ENCODE measurements at places on chromosomes 13 and 19.

- no peak for DNase-seq
Measured at GRCh38 chr19:57359300-57359699, 4.1 kb upstream of the TRAPPC2B start.

- no peak for DNase-seq
Measured at GRCh38 chr19:17061205-17061604, 14.0 kb downstream of the HAUS8 start.

DNA sequence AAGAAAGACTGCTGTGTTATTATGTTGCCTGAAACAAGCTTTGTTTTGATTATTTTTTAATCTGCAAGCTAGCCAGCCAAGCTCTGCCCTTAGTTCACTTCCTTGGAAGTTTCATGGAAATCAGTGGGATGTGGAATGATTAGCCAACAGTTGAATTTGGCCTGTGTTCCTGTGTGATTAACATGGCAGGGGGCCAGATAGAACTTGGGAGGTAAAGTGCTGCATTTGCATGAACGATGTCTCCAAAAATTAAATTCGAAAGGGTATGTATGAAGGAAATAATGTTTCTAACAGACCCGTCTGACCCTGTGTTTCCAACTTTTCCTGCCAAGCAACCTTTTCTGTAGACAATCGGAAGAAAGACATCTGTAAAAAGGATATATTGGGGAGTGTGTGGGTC, 32.2 kb downstream of the UFM1 start:
- no peak for DNase-seq

DNA sequence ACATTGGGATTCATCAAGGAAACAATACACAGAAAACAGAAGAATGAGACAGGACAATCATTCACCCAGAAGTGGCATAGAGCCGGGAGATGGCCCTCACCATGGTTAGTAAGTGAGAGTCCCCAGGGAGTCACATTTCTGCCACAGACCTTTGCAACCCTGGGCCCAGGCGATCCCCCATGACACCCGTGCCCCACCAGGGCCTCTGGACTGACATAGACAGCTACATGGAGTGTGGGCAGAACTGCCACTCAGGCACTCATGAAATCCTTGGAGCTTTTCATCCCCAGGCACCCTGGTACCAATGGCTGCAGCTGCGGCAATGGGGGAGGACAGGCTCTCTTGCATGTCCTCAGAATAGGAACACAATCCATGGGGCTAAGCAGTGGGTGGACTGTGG, 174.5 kb upstream of the TRPC4 start:
- no peak for DNase-seq

- no peak for DNase-seq
Measured at GRCh38 chr19:28530406-28531035, 682.4 kb downstream of the UQCRFS1 start.

DNA sequence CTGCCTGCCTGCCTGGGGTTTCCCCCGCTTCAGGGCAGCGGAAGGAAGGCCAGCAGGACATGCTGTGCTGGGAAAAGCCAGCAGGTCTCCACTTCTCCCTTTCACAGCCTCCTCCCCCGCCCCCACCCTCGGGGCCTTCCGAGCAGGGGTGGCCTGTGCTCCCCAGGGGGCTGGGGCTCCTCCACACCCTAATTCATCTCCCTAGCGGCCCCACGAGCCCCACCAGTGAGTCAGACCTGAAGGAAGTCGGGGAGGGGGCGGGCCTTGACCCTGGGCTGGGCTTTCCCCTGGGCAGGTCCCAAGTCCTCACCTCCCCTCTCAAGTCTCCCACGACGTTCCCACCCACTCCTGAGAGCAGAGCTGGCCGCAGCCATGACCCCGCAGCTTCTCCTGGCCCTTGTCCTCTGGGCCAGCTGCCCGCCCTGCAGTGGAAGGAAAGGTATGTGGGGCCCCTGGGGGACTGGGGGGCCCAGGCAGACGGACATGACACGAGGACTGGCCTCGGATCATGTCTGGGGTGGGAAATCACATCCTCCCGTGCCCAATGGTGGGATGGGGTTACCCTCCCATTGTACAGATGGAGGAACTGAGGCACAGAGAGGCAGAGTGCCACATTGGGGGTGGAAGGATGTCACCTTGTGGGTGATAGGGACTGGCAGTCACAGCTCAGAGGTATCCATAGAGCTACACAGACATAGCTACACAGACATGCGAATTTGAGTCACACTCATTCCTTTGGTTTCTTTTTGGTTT, at the start of gene EBI3:
Gene EBI3, plus strand, starts transcription at position 345 of the 753 bp plus-strand sequence. Its CDS starts 28 bp downstream, at position 373.
- peak; percentile 70 for DNase-seq

- DNase-seq: no peak
Measured at GRCh38 chr13:76363682-76364289, 522.4 kb downstream of the KCTD12 start.

DNA sequence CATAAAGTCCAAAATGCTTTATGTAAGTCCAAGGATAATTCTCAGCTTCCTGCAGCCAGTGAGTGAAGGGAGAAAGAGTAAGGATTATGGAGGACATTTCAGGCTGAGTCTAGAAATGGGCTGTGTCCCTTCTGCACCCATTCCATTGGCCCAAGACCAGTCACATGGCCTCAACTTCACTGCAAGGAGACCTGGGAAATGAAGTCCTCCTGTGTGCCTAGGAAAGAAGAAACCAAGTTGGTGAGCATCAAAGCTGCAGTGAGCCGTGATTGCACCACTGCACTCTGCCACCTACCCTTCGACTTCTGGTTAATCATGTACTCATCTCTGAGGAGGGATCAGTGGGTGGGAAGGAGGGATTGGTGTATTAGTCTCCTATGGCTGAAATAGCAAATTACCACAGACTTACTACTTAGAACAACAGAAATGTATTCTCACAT, 3.6 kb upstream of the CD37 start:
- peak; percentile 76 for DNase-seq

DNA sequence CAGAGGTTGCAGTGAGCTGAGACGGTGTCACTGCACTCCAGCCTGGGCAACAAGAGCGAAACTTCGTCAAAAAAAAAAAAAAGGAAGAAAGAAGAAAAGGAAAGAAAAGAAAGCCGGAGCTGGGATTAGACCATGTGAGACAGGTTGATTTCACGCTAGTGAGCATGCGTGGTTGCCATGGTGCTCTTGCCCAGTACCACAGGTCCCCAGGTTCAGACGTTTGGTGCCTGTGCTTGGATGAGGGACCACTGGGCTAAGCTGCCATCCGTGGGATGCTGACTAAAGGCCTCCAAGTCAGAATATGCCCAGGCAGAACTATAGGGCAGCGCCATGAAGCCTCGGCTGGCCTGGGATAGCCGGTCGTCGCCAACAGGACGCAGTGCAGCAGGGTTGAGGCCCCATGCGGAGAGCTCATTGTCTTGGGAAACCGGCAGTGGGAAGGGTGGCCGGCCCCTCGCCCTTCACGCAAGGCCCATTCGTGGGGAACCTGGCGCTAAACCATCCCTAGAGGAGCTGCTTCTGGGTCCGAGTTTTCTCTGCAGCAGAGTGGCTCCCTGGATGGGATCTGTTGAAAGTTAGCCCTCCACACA, 7.2 kb upstream of the TEX101 start:
- no peak for DNase-seq

GRCh38 chr13:102814025-102814607, 15.2 kb downstream of the BIVM start:
- DNase-seq: peak; percentile 3

DNA sequence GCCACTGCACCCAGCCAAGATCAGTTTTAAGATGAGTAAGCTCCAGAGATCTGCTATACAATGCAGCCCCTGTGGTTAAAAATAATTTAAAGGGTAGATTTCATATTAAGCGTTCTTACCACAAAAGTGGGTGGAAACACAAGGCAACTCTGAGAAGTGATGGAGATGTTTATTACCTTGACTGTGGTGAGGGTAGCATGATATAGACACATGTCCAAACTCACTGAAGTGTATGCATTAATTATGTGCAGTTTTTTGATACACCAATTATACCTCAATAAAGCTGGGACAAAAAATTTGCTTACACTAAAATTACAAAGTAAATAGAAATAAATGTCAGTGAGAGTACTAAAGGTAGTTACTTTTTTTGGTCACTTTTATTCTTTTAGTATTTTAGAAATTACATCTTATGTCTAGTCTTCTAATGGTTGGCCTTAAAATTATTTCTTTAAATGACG, 696.5 kb downstream of the UQCRFS1 start:
- no peak for DNase-seq

DNA sequence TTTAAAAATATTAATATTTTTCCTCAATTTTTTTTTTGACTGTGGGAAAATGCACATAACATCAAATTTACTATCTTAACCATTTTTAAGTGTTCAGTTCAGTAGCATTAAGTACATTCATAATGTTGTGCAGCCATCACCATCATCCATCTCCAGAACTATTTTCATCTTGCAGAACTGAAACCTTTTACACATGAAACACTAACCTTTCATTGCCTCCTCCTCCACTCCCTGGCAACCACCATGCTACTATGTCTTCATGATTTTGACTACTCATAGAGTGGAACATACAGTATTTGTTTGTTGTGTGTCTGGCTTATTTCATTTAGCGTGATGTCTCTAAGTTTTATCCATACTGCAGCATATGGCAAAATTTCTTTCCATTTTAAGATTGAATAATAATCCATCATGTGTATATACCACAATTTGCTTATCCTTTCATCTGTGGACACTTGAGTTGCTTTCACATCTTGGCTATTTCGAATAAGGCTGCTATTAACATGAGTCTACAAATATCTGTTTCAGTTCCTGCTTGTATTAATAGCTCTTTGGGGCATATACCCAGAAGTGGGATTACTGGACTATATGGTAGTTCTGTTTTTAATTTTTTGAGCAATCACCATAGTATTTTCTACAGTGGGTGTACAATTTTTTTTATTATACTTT, 376.4 kb downstream of the MTUS2 start:
- no peak for DNase-seq

GRCh38 chr13:27006519-27007161, 165.0 kb downstream of the USP12 start:
- no peak for DNase-seq

DNA sequence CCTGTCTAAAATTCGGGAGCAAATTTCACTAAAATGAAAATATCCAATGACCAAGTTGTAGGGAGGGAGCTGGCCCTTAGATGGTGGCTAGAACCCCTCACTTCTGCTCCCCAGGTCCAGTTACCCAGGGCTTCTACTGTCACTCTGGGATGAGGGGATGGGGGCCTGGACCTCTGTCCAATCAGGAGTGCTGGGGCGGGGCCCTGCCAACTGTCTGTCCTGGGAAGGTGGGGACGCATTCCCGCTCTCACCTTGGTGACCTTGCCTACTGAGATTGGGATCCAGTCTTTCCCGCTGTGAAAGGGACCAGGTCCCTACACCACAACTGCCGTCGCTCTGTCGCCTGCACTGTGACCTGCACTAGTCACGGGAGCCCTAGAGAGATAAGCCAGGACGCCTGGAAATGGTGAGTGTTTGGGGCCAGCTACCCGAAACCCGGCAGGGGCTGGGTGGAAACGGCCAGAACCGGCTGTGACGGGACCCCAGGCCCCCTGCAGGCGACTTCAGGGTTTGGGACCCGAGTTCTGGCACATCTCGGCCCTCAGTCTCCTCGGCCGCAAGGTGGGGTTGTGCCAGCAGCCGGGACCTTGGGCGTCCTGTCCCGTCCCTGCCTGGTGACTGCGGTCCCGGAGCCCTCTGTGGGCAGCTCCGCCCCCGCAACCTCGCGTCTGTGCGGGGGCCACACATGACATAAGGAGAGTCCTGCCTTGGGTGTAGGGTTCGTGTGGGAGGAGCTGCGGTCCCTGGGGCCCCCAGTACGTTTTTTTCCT, 22.8 kb downstream of the ZNF20 start:
- DNase-seq: no peak

- no peak for DNase-seq
Measured at GRCh38 chr13:78897200-78897599, 238.2 kb upstream of the OBI1 start.

GRCh38 chr13:73870970-73871935, 263.0 kb downstream of the KLF12 start:
- no peak for DNase-seq

DNA sequence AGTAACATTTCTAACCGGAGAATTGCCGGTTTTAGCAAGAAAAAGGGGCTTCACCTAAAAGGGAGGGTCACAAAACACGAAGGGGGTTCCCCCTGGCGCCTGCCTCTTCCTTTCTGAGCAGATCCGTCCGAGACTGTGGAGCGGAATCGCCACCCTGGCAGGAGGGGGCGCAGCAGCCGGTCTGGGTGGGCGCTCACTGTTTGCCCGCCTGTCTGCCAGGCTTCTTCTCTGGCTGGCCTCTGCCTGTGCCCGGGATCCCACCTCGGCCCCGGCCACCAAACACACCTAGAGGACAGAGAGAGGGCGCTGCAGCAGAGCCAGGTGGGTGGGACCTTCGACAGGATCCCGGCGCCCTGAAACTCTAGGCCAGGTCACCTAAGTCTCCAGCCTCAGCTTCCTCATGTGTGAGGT, 15.6 kb downstream of the LSM4 start:
- DNase-seq: no peak

GRCh38 chr13:33006134-33006533, 10.1 kb upstream of the KL start:
- DNase-seq: no peak

GRCh38 chr19:13153569-13154240, 3.5 kb downstream of the IER2 start:
- peak; percentile 45 for DNase-seq

DNA sequence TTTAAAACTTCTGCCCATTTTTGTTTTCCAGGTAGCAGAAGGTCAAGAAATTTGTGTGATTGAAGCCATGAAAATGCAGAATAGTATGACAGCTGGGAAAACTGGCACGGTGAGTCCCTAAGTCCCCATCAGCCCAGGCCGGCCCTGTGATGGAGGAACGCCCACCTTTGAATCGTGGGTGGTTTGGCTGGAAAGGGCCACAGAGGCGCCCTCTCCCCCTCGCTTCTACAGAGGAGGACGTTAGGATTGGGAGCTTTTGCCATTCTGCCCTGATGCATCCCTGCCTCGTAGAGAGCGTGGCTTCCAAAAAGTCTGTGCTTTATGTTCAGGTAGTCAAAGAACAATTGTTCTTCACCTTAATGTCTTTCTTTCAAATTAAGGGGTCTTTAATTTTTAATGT, 60.9 kb downstream of the GGACT start:
- DNase-seq: no peak

GRCh38 chr13:26660766-26661165, 99.8 kb downstream of the GPR12 start:
- no peak for DNase-seq

DNA sequence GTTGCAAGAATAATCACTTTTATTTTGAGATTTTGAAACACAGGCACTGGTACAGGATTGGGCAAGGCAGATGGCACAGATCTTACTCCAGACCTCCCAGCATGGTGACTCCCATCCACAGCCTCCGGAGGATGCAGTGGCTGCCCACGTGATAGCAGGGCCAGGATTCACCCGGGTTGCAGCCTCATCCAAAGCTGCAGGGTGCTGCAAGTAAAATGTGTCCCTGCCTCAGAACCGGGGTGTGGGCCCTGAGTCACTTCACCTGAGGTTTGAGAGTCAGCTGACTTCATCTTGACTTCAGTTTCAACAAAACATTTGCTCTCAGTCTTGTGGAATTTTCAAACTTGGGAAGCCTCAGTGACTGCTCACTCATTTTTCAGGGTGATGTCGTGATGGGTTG, 201.9 kb downstream of the FGF9 start:
- no peak for DNase-seq

DNA sequence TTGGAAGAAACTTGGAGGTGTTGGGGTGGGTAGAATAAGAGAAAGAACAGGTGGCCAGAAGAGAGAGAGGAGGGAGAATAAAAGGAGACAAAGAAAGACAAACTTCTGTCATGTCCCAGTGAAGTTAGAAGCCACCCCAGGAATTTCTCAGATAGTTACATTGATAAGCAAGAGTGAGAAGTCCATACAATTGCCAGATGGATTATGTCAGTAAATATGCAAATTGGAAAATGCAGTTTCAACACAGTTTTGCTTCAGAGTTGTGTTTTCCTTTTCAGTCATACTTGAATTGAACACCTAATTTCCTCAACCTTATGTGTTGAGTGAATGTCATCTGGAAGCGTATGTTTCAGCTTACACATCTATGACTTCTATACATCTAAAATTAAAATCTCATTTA, 139.2 kb downstream of the RXFP2 start:
- no peak for DNase-seq
